ENCODE measurements at places on chromosomes 12 and 14.

DNA sequence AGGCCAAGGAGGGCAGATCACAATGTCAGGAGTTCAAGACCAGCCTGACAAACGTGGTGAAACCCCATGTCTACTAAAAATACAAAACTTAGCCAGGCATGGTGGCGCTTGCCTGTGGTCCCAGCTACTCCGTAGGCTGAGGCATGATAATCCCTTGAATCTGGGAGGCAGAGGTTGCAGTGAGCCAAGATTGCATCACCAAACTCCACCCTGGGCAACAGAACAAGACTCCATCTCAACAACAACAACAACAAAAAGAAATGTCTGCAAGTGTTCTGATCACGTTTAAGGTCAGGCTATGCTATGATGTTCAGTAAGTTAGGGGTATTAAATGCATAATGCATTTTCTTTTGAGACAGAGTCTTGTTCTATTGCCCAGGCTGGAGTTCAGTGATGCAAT, 6.7 kb upstream of the PLD4 start:
- DNase-seq: no peak

DNA sequence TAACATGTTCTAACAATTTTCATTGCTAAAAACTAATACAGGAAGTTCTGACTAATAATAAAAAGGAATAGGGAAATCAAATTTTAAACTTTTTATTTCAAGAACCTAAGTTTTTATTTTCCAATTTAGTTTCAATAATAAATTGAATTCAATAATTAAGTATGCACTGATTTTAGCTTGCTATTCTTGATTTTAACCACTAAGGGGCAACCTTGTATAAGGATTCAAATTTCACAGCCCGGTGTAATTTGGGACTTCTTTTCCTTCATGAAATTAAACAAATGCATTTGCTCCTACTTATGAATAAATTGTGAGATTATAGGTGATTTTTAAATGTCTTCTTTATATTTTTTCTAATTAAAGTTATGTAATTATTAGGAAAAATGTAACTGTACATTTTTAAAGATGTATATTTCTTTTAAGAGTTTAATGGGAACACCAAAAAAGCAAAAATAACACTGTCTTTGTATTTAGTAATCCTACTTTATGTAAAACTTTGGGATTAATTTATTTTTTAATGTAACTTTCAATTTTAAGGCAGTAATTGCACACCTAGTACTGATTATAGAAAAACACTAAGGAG, 241.4 kb upstream of the PDZRN4 start:
- DNase-seq: no peak

GRCh38 chr14:81679226-81679625, 145.6 kb upstream of the SEL1L start:
- DNase-seq: no peak

- no peak for DNase-seq
Observed at GRCh38 chr12:64571411-64571810, 38.9 kb upstream of the RASSF3 start.

- no peak for DNase-seq
Observed at GRCh38 chr12:34336619-34337465, 314.5 kb downstream of the ALG10 start.

GRCh38 chr14:68976160-68977067, 2.7 kb downstream of the ACTN1 start:
- DNase-seq: no peak

GRCh38 chr14:99413172-99413571, 67.5 kb downstream of the SETD3 start:
- DNase-seq: no peak

DNA sequence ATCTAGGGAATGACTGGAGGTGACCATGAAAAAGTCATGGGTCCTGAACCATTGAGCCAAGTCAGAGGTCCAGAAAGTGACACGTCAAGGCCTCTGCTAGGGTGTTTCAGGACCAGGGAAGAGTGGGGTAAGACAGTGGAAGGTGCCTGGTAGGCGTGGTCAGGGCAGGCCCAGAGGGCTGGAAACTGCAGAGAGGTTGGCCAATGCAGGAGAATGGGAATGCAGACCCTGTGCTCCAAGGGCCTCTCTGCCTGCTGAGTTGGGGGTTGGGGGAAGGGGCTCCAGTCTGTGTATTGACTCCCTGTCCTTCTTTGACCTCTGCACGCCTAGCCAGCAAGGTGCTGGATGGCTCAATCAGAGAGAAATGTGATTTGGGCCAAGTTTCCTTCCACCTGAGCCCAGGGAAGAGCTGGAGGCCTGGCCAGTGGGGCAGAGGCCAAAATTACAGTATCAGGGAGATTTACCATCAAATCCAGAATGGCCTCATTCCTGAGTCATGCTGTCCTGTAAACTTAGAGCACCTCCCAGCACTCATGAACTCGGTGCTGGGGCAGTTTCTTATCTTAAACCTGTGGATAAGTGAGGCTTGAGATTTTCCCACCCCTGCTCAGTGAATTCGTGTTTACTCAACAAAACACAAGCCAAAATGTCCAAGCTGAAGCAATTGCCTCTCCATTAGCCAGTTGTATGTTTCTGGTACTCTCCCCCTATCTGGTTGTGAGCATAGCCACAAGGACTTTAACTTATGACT, 24.4 kb downstream of the IRF2BPL start:
- no peak for DNase-seq

GRCh38 chr12:89064780-89065179, 287.5 kb downstream of the DUSP6 start:
- no peak for DNase-seq

GRCh38 chr12:115740586-115741155, 536.8 kb downstream of the MED13L start:
- DNase-seq: no peak

DNA sequence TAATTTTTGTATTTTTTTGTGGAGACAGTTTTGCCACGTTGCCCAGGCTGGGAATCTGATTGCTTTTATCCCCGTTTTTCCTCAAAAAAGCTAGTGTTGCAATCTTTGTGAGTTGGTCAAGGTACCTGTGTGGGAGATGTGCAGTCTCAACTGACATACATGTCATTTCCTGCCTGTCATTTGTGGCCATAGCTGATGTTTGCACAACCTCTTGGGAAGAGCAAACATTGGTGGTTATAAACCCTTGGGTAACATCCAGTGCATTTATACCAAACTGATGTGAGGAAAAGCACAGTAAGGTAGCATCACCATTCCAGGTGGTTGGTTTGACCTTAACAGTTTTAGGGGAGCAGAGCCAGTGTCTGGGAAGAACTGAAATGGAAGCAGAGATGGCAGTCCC, 54.7 kb downstream of the ATG14 start:
- no peak for DNase-seq

DNA sequence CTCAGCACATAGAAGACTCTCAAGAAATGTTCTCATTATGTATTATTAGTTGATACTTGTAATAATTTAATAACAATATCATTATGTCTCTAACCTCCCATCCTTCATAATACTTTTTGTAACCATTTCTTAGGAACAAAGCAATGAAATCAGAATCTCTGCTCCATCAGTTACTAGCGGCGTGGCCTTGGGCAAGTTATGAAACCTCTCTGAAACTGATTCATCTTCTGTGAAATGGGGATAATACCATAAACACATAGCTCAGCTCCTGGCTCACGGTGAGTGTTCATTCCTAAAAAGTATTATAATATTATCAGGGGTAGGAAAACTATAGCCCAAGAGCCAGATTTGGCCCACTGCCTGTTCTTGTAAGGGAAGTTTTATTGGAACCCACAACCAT, 11.4 kb upstream of the CMKLR1 start:
- no peak for DNase-seq

- DNase-seq: no peak
Observed at GRCh38 chr14:66530526-66530925, 22.6 kb downstream of the GPHN start.

GRCh38 chr14:56057071-56057741, 61.0 kb upstream of the PELI2 start:
- no peak for DNase-seq

GRCh38 chr12:114751712-114752111, 67.7 kb upstream of the TBX3 start:
- DNase-seq: no peak

DNA sequence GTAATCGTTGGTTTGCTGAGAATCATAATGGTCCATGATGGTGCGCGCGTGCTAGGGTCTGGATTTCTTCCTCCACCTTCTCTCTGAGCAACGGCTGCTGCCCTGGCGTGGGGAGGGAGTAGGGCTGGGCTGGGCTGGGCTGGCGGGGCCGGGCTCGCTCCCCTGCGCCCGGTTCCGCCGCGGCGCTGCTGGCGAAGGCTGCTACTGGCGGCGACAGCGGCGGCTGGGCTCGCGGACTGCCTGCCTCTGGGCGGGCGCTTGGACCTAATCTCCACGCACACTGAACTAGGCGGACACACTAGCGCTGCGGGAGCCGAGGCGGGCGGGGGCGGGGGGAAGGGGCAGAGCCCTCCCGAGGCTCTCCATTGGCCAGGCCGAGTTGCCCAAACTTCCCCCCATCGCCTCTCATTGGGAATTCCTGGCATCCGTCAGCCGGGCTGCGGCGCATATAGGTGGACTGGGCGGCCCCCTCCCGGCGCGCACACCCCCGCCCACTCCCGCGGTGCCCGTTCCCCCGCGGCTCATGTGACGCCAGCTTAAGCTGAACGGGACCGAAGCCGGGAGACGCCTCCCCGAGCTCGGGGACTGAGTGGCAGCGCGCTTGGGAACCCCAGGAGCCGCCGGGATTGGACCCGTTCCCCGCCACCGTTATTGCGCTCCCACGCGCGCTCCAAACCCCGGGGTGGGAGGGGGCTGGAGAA, at the start of gene ACTN1:
Gene ACTN1 (minus strand): TSS at position 282 of the 701 bp plus-strand sequence. CDS start 246 bp downstream, at position 36.
- peak; percentile 85 for DNase-seq

DNA sequence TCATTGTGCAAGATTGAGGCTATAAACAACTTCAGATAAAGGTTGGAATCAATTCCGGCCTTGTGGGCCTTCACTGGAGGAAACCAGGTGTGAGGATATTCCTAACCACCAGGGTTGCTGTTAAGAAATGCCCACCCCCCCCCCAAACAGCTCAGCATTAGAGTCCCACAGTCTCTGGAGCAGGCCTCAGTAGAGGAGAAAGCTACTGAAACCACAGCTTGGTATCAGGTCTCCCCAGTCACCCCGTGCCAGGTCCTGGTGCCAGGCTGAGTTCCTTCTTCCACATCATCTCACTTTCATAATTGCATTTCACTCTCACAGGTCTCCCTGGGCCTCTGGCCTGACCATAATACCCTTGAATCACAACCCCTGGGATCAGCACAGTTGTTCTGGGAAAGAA, 12.5 kb downstream of the GALNT6 start:
- DNase-seq: no peak

DNA sequence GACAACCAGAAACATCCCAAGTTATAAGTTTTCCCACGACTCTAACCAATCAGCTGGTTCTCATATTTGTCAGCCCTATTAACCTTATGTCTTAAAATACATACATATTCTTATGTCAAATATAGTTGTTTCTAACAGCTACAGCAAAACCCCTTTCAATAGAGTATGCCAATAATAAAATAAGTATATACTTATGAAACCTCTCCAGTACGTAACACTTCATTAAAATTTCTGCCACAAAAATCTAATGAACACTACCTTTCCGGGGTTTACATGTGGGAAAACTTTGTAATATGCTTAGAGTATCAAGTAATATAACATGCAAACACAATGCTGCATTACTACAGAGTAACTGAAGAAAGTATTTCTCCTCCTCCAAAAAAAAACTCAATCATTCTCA, 1.8 kb downstream of the LRP6 start:
- DNase-seq: no peak

GRCh38 chr14:94880106-94880505, 110.2 kb upstream of the GSC start:
- no peak for DNase-seq

GRCh38 chr12:48768147-48768546, 20.7 kb downstream of the ADCY6 start:
- DNase-seq: no peak

DNA sequence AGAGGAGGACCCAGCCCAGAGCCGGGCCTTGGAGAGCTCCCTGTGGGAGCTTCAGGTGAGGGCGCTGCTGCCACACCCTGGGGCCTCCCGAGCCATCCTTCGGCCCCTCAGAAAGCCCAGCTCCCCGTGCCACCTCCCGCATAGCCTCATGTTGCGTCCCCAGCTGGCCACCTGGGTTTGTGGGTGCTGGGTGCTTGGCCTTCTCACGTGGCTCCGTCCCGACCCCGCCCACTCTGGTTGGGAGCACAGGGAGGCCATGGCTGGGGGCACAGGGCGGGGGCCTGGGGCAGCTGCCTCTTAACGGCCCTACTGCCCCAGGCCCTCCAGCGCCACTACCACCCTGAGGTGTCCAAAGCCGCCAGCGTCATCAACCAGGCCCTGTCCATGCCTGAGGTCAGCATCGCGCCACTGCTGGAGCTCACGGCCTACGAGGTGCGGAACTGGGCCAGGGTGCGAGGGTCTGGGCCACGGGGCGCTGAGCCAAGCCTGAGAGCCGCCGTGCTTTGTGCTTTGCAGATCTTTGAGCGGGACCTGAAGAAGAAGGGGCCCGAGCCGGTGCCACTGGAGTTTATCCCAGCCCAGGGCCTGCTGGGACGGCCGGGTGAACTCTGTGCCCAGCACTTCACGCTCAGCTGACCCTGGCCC, 7.6 kb downstream of the NOC4L start:
- DNase-seq: no peak

GRCh38 chr14:64705381-64706118, 1.3 kb downstream of the PLEKHG3 start:
- no peak for DNase-seq

- no peak for DNase-seq
Observed at GRCh38 chr14:89407856-89408255, 9.2 kb downstream of the FOXN3 start.

DNA sequence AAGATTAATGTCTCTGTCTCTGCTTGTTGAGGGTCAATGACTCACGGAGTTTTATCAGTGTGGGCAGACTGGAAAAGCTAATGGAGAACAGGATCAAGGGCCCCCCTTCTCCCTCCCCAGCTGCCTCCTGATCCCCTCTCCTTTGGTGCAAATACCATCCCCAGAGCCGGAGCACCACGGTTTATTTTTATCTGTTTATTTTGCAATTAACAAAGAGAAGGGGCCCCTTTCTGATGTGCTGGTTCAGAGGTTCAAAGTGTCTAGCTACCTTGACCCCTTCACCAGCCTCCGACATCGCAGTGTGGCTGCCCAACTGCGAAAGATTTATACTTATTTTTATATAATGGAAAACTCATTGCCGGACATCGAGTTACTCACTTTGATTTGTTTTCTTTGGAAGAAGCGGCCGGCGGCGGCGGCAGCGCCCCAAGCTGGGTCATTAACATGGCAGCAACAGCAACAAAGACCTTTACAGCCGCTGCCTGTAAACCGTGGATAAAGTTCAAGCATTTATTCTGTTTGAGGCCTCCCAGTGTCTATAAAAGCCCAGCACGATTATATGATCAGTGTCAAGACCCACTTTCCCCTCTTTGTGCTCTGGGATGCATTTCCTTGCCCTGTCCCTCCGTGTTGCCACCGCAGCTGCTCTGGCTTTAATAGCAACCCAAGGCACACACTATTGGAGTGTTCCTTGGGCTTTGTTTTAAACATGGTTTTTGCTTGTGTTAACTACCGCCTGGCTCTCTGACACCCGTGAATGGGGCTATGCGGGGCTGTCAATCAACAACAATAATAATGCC, 47.4 kb upstream of the PARP11 start:
- no peak for DNase-seq

GRCh38 chr12:104175726-104176247, 37.8 kb upstream of the NFYB start:
- no peak for DNase-seq

GRCh38 chr12:62632411-62632918, 165.8 kb downstream of the MON2 start:
- peak; percentile 14 for DNase-seq
